ENCODE measurements at places on chromosomes 5 and 9.

DNA sequence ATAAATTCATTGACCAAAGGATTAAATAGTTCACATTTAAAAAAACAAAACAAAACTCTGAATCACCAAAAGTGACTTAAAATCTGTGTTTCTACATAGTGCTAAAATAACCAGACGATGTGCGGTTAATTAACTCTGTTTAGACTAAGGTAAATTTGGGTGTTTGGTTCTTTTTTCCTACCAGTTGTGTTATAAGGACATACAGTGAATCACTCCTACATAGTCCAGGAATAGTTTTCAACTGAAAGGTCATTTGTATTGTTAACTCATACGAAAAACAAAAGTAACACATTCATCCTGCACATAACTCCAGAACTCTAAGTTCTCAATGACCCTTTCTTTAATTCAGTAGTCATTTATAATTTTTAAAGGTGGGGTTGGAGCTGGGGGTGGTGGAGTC lies 203.7 kb downstream of the GLIS3 start:
- no peak for DNase-seq

DNA sequence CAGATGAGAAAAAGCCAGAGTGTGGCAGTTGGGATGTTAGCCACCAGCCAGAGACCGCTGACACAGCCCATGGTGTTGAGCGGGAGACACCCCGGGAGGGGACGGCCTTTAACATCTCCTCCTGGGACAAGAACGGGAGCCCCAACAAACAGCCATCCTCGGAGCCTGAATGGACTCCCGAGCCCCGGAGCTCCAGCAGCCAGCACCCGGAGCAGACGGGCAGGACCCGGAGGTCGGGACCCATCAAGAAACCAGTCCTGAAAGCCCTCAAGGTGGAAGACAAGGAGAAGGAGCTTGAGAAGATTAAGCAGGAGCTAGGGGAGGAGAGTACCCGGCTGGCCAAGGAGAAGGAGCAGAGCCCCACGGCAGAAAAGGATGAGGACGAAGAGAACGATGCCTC lies 28.0 kb upstream of the POMT1 start:
- DNase-seq, result no peak

- no peak for DNase-seq
These were observed 21.2 kb upstream of the PCSK5 start for GRCh38 chr9:75869236-75869635.

GRCh38 chr5:119269061-119269944 lies 86.5 kb upstream of the TNFAIP8 start:
- DNase-seq, result no peak

GRCh38 chr5:31577438-31577837 lies 45.3 kb downstream of the C5orf22 start:
- no peak for DNase-seq

GRCh38 chr9:121138561-121138960 lies 63.1 kb downstream of the RAB14 start:
- no peak for DNase-seq

- DNase-seq, result no peak
These were observed 43.5 kb upstream of the TCF7 start for GRCh38 chr5:134070725-134071613.

DNA sequence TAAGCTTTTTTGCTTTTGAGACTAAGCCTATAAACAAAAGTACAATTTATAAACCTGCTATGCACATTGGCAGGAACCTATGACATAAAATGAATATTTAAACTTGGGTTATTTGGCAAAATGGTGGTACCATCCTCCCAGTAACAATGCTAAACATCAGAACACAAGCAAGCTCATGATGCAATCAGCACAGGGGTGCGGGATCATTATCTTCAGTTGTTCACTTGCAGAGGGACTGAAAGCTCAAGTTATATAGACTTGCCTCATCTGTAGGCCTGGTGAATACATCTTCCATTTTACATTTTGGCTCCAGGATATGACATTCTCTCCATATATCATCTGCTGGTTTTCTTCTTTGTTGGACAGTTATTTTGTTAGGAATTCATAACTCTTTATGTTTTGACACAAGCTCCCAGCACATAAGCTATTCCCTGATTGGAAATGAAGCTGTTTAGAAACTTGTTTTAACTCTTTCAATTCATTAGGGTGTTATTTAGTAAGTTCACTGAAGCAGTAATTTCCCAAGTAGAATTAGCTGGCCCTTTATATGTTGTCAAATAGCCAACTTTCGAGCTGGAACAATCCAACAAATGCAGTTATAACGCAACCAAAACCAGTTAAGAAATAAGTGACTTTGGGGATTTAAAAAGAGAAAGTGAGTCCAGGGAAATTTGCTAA lies 124.7 kb upstream of the LIFR start:
- no peak for DNase-seq

DNA sequence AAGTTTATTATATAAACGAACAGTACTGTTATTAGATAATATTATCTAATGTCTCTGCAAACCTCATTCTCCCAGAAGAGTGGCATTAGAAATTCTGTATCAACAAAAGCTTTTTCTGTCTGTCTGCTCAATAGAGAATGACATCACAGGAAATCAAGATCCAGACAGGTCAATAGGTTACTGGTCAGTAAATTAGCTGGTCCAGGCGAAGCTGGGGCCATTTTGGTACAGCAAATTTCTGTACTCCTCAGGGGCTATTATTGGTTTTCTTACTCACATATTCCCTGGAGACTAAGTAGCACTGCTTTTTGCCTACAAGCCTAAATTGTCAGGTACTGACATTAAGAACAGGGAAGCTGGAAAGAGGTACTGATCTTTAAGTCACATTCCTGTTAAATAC lies 80.5 kb downstream of the PLPP1 start:
- peak; percentile 60 for DNase-seq

- DNase-seq, result no peak
These were observed 56.1 kb upstream of the FSTL4 start for GRCh38 chr5:133668458-133668857.

DNA sequence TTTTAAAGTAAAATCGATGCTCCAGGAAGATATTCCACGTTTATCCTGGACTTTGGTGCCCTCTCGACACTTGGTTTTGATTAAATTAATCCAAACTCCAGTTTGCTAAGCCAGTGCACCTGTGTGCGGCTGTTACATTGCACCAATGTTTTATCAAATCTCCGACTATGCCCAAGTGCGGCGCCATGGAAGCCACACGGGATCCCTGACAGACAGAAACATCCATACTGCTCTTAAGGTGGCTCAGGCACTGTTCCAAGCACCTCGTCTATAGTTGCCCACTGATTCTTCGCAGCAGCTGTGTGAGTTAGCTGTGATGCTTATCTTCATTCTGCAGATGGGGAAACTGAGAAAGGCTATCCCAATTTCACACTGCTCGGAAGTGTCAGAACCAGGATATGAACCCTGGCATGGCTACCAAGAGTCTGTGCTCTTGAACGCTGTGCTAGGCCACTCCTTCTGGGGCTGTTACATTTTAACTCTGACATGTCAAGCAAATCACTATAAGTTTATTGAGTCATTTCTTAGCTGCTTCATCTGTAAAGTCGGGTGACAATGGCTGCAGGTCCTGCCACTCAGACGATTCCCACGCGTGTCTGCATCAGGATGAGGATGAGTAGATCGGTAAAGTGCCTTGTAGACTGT lies 113.0 kb downstream of the ADAMTS2 start:
- DNase-seq, result no peak

GRCh38 chr5:37077146-37077545 lies 172.0 kb downstream of the CPLANE1 start:
- no peak for DNase-seq

DNA sequence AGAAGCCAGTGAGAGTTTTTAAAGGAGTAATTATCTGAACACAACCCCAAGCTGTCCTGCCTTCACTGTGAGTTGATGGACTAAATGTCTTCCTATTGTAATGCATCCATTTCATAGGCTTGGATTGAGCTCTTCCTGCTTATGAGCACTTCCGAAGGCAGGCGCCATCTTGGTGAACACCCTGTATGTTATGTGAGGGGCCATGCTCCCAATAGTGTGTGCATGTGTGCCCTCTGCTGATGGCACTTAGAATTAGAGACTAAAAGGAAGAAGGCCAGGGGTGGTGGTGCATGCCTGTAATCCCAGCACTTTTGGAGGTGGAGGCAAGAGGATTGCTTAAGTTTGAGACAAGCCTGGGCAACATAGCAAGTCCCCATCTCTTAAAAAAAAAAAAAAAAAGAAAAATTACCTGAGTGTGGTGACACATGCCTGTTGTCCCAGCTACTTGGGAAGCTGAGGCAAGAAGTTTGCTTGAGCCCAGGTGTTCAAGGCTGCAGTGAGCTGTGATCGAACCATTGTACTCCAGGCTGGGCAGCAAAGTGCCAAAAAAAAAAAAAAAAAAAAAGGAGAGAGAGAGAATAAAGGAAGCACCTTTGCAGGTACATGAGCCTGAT lies 65.0 kb downstream of the C9orf152 start:
- no peak for DNase-seq

GRCh38 chr5:167763772-167764171 lies 527.7 kb upstream of the WWC1 start:
- DNase-seq, result no peak

- DNase-seq, result peak; percentile 90
These were observed 433.7 kb downstream of the ENC1 start for GRCh38 chr5:74206579-74207550.

DNA sequence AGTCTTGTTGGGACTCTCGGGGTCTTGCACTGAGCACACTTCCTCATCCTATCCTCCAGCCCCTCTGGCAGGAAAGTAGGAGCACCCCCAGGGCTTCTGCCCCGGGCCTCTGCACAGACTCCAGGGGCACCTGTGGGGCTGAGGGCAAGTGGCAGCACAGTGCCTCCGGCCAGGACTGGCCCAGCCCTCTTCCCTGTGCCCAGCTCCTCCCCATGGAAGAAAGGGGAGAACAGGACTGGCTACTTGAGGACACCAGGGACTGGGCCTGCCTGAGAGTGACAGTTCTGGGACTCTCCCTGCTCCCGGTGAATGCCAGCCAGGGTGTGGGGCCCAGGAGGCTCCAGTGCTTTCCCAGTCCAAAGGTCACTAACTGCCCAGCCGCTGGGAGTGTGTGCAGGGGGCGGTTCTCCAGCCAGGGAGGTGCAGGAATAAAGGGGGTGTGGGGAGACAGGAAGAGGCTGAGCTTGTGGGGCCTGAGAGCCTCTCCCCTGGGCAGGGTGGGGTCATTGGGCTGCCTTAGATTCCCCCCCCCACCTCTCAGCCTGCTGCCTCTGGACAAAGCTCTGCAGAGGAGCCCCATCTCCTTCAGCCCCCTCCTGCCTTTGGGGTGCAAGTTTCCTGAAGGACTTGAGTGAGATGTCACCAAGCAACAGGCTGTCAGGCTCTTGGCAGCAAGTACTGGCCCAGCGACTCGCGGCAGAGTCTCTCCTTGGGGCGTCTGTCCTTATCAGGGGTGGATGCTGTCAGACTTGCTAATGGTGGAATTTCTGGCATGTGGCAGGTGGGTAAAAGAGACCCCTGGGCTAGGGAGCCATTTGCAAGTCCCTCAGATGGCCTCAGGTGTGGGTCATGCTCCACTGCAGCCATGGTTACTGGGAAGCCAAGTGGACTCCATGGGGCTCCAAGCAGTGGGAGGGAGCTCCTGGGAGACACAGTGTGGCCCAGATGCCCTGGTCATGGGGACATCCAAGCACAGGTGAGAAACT lies 19.1 kb upstream of the JADE2 start:
- DNase-seq, result no peak

GRCh38 chr9:69574057-69574456 lies 98.1 kb downstream of the APBA1 start:
- DNase-seq, result peak; percentile 17

DNA sequence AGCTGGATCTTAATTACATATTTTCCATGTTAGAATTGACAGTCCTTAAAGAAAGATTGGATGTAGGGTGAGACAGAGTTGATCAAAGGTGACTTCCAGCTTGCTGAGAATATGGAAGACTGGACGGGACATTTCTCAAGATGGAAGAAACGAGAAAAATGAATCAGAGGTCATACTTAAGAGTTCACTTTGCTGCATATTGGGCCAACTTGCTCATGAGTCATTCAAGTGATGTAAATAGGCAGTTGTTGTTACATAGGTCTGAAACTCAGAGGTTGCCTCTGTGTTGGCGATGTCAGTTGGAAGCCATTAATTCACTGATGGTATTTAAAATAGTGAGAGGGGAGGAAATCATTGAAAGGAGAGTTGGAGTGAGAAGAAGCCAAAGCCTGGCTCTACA lies 132.8 kb downstream of the CD180 start:
- DNase-seq, result peak; percentile 79

DNA sequence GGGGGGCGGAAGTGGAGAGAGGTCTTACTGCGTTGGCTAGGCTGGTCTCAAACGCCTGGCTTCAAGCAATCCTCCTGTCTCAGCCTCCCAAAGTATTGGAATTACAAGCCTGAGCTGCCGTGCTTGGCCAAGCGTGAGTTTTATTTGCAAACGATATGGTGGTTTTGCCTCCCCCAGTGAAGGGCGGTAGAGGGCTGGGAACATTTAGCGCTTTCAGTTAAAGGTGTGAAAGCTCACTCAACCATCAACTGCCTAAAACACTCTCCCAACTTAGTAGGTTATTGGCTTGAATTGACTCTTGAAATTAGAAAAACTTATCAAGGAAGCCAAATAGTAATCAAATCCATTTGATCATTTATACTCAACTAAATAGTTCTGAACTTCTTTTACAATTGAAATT lies 156.3 kb downstream of the ESM1 start:
- no peak for DNase-seq

- no peak for DNase-seq
These were observed 45.5 kb downstream of the IL31RA start for GRCh38 chr5:55896663-55897062.

- no peak for DNase-seq
These were observed 55.3 kb upstream of the NUDT12 start for GRCh38 chr5:103617913-103618312.

- DNase-seq, result no peak
These were observed 114.4 kb downstream of the SEC61B start for GRCh38 chr9:99336531-99336930.

GRCh38 chr5:56585461-56585860 lies 229.9 kb upstream of the MAP3K1 start:
- no peak for DNase-seq

DNA sequence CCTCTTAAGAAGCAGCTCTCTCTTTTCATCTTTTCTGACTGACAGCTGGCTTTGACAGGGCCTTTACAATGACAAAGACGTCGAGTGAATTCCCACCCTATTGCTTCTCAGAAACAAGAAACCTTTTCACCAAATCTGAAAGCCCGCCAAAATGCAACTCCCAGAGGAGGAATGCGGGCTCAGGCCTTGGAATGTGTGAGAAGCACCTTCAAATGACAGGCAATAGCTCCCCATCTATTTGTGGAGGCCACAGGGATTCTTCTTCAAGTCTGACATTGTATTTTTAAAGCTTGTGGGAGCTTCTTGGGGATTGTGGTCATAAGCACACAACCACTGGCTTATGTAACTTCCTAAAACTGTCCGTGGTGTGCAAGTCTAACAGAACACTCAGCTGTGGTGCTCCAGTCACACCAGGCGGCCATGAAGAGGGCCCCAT lies 72.7 kb downstream of the DPYSL3 start:
- DNase-seq, result no peak

DNA sequence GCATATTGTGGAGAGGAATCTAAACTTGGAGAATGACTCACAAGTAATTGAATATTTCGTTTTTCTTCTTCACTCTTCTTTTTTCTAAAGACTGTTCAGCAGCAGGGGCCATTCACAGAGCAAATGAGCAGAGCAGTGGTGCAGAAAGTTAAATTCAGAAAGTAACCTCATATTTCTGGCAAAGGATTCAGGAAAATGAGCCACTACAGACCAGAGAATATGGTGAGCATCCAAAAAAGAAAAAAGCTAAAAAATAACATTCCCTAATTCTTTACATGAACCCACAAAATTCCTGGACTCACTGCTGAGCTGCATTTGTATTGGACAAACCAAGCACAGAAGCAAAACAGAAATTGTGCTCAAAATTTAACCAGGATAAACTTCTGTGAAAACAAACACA lies 1486.8 kb upstream of the C9orf72 start:
- DNase-seq, result no peak

Data from dermis microvascular lymphatic vessel endothelial cell (primary cell).